ENCODE measurements at places on chromosomes 3 and 15.

GRCh38 chr3:73175698-73176097, 114.2 kb downstream of the EBLN2 start:
- no peak for DNase-seq

GRCh38 chr15:35665896-35666536, 120.1 kb upstream of the DPH6 start:
- DNase-seq: no peak

DNA sequence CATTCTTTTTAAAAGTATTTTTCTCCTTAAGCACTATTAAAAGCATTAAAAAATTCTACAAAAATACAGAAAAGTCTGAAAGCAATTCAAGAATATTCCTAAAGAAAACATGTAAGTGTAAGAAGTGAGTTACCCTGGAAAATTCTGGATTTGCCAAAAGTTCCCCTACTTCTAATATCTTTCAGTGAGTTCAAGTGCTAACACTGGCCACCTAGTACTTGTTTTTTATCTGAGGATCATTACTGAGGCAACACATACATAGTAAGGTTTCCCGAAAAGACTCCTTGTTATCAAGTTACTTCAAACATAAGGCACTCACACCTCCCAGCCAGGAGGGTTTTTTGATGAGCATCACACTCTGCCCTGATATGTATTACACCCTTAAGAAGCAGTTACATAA, 158.4 kb downstream of the TIGIT start:
- DNase-seq: no peak

- peak; percentile 62 for DNase-seq
Measured at GRCh38 chr3:33074217-33075067, 22.5 kb downstream of the GLB1 start.

DNA sequence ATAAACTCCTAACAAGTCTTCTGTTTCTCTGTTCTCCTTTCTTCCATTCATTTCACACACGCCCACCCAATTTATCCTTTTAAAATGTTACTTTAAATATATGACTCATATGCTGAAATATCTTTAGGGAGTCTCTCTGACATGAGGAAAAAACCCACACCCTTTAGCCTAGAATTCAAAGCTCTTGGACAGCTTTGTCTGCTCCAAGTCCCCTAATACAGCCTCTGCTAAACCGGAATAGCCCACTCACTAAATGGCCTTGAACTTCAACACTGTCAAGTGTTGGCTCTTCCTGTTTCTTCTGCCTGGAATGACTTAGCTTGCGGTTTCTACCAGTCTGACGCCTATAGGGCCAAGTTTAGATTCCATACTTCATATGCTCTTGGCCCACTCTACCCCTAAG, 3.3 kb upstream of the CD96 start:
- no peak for DNase-seq

GRCh38 chr15:58805095-58805494, 34.0 kb downstream of the MINDY2 start:
- no peak for DNase-seq

DNA sequence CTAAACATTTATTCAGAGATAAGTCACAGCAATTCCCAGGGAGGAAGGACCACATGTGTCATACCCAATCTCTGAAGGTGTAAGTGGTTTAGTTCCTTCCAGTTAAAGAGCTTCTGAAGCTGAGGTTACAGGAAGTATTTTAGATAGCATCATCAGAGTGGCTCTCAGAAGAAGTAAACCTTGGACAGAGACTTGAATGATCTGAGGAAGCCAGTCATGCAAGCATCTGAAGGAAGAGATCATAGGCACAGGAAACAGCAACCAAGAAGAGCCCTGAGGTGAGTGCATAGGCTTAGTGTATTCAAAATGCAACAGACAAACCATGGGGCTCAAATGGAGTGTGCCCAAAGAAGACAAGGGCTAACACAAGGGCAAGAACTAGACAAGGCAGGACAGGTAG, 210.3 kb downstream of the ULK4 start:
- no peak for DNase-seq

DNA sequence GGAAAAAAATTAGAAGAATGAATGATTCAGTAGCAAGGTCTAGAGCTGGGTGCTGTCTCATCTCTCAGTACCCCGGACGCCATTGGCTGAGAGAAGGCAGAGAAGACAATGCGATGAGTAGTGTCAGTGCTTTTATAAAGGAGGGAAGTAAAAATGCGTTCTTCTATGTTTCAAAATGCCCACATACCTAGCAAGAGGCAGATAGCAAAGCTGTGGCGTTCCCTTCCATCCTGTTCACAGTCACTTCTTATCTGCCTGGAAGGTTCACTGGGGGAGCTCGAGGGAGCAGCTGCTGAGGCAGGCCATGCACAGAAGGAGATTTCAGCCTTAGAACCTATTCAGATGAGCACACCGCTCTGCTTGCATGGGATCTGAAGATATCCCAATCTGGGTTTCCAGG, 234.0 kb downstream of the RPLP1 start:
- DNase-seq: no peak

- no peak for DNase-seq
Measured at GRCh38 chr3:133371181-133371580, 28.7 kb upstream of the BFSP2 start.

GRCh38 chr15:77821959-77822256, 189.2 kb upstream of the LINGO1 start:
- DNase-seq: no peak

DNA sequence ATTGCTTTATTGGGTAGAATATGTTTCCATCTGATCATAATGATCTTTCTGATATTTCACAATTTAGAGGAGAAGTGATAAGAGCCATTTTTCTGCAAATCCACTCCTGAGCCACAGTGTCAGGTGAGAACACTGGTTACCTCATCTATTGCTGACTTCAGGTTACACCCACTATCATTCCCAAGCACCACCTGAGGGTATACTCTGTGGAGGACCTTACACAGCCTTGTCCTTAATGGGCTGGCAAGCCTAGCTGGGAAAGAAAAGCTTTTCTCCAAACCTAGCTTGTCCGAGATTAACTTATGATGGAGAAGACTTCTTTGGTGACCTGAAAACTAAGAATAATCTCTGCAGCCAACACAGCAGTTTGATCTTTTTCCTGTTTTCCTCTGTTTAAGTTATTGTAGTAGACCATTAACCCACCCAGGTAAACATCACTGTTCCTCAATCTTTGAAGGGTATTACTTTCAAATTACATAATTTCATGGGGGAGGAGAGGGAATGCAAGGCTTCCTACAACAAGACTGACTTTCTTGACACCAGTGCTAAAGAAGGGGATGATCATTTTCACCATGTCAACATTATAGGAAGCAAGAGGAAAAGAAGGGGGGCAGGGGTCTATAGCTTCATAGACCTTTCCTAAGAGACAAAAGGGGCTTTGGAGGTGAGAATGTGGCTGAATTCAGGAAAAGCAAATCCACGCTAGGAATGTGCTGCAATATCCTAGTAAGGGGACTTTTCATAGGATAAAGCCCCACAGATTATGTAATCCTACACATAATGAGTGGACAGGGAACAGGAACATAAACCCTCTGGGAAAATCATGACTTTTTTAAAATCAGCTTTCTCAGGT, 1.7 kb downstream of the NCEH1 start:
- DNase-seq: no peak

DNA sequence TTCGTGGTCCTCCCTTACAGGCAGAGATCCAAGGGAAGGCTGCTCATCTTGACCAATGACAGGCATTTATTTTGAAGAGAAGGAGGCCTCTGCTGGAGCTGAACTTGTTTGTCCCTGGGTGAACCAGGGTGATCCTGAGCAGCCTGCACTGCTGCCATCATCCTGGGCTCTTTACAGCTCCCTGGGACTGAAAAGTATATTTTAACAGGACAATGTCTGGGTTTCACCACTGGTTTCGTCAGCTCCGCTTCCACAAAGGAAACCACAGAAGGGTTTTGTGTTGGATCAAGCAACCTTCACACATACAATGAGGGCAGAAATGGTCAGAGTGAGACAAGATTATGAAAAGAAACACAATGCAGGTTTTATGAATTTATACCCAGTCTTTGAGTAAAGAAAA, 400.7 kb upstream of the TPM1 start:
- no peak for DNase-seq

DNA sequence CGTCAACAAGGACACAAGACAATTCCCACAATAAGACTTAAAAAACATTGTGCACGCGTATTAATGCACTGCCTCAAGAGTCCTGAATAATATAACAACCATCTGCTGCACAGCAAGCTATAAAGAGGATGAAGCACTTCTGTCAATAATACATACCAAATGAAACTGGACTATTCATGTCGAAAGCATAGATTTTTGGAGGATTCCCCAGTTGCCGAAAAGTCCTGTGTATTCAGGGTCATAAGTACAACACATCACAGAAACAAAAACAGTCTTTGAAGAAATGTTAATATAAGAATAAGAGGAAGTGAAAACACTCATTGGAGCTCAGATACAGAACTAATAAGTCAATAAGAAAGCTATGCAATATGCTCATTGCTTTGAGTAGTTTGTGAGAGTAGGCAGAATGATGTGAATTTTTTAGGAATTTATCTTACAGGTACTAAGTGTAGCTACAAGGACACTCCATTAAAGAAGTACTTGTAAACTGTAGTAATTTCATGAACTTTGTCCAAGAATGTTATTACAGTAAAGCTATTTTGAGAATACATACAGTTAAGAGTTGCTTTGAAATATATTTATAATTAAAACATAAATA, 31.6 kb downstream of the CBLB start:
- no peak for DNase-seq

GRCh38 chr3:128395500-128396162, 71.1 kb downstream of the DNAJB8 start:
- DNase-seq: no peak

- DNase-seq: no peak
Measured at GRCh38 chr15:85825118-85825517, 30.4 kb upstream of the KLHL25 start.

GRCh38 chr3:161567577-161568361, 71.2 kb downstream of the OTOL1 start:
- no peak for DNase-seq

DNA sequence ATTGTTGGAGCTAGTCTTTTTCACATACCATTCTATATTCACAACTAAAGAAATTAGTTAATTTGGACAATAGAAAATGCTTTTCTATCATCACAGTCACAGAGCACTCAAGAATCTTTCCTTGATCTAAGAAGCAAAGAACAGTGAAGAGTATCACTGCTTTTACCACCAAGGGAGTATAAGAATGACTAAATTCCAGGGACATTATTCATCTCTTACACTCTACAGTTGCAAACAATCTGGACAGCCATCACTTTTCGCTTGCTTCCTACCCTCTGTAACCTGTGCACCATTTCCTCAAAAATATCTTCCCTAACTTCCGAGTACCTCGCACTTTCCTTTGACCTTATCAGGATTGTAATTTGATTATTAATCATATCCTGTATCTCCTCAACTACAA, 359.5 kb upstream of the TMCO5A start:
- DNase-seq: no peak

GRCh38 chr15:96324192-96324895, 6.2 kb upstream of the NR2F2 start:
- DNase-seq: no peak

- DNase-seq: no peak
Measured at GRCh38 chr15:45116482-45117307, 2.6 kb downstream of the DUOXA2 start.

- no peak for DNase-seq
Measured at GRCh38 chr3:98967758-98968157, 66.3 kb upstream of the DCBLD2 start.

DNA sequence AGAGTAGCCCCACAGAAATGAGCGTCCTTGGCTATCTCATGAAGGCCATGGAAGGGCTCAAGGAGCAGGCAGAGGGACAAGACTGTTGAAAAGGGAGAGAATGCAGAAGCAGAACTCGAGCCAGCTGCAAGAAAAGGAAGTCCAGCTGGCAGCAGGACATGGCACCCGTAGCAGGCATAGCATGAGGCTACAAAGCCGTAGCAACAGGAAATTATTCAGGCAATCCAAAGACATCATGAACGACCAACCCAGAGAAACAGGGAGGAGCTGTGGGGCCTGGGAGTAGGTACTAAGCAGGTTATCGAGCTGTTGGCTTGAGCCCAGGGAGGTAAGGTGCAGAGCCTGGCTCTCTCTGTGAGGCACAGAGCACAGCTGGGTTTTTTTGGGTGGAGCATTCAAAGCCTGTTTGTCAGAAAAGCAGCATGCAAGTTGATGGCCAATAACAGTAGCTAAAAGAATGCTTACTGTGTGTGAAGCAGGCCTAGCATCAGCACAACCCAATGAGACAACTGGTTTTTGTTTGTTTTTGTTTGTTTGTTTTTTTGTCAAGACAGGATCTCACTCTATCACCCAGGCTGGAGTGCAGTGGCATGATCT, 144.0 kb upstream of the SMAD3 start:
- peak; percentile 19 for DNase-seq

DNA sequence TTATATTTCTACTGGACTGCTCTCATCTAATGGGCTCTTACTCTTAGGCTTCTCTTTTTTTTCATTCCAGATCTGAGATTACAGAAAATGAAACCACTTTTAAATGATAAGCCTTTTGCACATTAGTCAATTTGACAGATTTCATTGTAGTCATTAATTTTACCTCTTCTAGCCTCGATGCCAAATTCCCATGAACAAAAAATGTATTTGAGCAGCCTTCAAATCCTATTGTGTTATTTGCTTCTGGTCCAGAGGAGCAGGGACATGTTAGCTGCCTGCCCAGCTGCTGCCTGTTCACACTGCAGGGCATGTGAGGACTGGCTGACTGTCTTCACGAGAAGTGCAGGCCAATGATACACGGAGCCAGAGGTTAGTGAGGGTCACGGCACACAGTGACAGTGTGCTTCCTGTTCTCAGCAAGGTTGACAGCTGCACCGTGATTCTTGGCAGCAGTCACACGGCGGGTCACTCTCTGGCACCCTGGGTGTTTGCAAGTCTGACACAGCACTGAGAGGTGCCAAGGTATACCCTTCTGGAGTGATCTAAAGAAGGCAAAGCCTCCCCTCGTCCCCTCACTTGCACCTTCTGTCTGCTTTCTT, 40.8 kb downstream of the KAT2B start:
- peak; percentile 46 for DNase-seq

DNA sequence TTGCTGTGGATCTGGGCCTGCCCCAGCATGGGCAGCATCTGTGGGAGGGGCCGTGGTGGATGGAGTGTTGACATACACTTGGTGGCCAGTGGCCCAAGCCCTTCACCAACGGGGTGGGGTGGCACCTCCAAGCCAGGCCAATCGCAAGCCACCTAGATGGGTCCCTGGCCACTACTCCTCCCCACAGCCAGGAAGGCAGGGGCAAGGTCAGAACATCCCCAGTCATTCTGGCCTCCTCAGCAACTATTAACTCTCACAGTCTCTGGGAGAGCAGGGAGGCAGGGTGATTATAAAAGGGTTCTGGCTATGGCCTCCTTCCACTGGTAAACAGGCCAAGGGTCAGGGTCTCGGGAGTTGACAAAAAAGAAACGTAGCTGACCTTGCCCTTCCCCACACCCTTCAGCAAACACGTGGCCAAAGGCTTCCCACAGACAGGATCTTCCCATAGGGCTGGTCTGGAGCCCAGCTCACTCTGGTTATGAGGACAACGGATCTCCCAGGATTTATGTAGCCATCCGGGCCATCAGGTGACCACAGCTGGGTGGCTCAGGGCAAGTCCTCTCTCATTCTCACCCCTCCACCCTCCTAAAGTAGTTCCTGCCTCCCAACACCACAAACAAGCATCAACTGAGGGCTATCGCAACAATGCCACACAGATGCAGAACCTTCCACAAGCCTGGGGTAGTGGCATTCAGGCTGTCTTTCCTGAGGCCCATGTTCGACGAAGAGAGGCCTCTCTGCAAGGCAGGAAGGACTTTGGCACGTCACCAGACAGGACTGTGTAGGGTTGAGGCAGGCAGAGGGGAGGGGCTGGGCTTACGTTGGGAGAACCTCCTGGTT, 18.9 kb downstream of the TLE3 start:
- no peak for DNase-seq
